Hippocampal formation (tissue), 2 donors: ENCODE measurements at places on chromosomes 1 and 21.

DNA sequence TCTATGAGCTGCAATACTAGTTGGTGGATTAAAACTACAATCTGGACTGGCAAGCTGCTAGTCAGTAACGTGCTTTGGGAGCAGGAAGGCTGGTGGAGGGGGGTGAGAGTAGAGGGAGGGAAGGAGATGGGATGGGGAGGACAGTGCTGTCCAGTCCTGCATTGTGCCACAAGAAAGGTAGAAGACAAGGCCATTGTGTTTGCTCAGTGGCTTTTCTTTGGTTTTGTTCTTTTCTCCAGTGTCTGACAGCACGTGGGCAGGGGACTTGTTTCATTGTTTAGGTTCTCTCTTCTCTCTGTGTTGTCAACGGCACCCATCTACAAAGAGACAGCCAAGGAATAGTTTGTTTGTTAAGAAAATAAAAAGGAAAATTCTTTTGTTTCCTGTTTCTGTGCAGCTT lies 362.8 kb upstream of the PLXNA2 start:
- no peak for DNase-seq

DNA sequence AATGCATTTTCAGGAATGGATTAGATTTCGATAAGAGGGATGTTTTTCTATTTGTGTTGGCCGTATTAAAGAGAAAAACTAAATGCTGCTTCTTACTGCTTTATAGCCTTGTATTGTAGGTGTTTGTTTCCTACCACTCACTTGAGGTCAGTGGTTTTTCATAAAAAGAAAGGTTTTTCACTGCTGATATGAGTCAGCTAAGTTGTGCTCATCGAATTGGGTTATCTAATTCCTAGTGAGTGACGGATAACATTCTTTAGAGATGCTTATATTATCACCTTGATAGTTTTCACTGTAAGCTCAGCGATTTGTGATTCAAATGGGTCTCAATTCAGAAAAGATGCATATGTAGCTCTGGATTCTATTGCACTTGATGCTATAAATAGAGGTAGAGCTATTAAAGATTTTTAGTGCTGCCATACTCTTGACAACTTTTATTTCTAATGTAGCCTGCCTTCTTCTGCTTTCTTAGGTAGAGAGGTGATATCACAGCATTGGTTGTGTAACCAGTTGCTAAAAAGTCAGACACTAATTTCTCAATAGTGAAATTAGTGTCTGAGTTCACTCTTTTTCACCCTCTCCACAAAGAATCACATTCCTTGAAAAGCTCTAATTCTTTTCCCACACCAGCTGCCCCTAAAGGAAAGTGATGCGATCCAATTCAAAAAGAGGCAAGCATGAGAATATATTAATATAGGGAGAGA lies 180.0 kb downstream of the RASAL2 start:
- no peak for DNase-seq

GRCh38 chr21:43323244-43324005 lies 103.5 kb downstream of the SIK1 start:
- peak; percentile 79 for DNase-seq

- DNase-seq: no peak
Observed at GRCh38 chr1:245751116-245751515, 596.3 kb downstream of the KIF26B start.

DNA sequence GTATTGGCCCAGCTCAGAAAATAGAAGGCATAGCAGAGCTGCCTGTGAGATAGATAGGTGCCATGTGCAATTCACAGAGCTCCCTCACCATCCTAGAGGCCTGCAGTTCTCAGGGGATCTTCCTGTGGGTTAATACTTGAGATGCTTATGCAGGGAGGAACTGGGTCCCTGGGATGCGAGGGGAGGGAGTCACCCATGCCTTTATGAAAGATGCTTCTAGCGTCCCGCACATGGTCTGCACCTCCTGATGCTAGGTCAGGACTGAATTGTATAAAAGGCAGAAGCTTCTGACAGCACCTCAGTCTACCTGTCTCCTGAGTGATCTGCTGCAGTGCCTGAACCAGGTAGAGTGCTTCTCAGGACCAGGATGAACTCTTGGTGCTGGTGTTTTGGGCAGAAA lies at the start of gene LCE5A:
LCE5A (plus strand) TSS at position 301 of the 400 bp plus-strand sequence. CDS start 732 bp downstream, outside the sequence.
- DNase-seq: no peak

DNA sequence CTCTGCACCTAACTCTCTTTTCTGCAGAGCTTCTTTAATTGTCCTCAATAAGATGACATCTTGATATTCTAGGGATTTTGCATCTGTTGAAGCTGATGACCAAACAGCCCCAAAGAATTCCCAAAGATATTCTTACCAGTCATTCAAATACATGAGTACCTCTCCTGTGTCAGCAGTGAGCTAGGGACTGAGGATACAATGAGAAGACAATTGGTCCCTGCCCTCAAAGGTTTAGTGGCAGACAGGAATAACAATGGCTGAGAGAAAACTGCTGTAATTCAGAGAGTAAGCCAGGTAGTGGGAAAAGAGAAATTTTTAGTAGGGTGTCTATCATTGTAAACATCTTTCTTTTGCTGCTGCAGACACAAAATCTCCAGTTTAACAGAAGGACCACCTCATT lies 5.9 kb downstream of the MCOLN3 start:
- no peak for DNase-seq

GRCh38 chr1:235712812-235713211 lies 63.2 kb upstream of the GNG4 start:
- DNase-seq: no peak

- no peak for DNase-seq
Observed at GRCh38 chr1:203178083-203178482, 2.5 kb upstream of the MYBPH start.

- DNase-seq: no peak
Observed at GRCh38 chr1:223258751-223259198, 105.2 kb downstream of the SUSD4 start.

- no peak for DNase-seq
Observed at GRCh38 chr1:51990478-51990965, at the start of gene RAB3B. Gene RAB3B, minus strand, starts transcription at chr1:51990700. Its CDS starts 13,583 bp downstream, at chr1:51977117.

DNA sequence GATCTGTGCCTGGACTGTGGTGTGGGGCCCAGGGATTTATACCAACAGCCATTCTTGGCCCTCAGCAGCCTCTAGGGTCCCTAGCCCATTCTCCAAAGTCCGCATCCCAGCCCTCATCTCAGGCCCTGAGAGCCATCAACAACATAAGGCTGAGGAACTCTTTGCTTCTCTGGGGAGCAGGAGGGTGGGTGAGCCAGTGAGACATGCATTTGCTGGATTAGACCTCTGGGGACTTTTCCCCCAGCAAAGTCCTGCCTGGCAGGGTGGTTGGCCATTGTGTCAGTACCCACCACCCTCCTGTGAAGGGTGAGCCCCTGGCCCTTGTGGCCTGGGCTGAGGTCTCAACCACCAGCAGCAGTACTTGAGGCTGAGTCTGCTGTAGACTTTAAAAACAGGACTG lies 24.2 kb upstream of the FAM20B start:
- no peak for DNase-seq

- no peak for DNase-seq
Observed at GRCh38 chr1:230157420-230158390, 90.7 kb downstream of the GALNT2 start.

DNA sequence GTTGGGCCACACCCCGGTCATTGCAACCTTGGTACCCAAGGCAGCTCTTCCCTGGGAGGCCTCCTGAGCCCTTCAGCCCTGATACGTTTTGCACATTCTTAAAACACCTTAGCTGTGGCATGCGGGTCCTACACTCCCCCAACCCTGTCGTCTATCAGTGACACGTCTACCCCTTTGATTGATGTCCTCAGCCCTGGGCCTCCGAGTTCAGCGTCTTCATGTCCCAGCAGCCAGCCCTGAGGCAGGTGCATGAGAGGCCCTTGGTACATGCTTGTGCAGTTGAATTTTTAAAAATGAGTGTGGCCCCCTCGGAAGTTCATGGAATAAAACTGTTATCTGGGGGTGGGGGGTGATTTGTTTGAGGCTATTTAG lies 38.9 kb upstream of the ADARB1 start:
- DNase-seq: no peak

DNA sequence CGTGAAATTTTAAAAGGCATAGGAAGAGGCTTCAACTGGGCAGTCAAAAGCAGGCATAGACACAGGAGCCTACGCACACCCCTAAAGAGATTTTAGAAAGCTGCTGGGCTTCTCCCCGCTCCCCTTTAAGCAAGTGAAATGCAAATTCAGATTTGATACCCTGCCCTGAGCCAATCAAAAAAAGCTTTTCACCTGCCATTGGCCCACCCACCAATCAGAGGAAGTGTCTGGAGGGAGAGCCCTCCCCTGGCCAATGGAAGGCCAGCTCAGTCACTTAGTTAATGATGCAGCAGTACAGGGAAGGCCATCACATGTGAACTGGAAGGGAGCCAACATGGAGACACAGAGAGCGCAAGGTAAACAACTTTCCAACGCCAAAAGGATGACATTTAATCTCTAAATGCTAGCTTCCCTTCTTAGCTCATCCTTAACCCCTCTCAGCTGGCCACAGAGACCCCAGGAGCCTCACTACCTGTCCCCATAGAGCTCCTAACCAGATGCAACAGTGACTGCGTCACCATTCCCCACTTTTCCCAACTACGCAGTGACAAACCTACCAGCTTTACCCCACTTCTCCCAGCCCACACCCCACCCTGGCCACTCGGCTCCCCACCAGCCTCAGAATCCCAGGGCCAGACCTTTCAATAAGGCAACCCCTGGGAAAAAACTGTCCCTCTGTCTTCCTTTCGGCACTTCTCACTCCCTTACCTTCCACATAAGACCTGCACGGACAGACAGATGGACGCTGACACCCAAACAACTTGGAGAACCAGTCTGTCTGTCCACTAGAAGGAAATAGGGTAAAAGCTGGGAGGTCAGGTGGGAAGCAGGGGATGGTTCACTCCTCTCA lies 71.0 kb downstream of the CD46 start:
- peak; percentile 97 for DNase-seq

- no peak for DNase-seq
Observed at GRCh38 chr1:238916828-238917227, 469.5 kb upstream of the CHRM3 start.

DNA sequence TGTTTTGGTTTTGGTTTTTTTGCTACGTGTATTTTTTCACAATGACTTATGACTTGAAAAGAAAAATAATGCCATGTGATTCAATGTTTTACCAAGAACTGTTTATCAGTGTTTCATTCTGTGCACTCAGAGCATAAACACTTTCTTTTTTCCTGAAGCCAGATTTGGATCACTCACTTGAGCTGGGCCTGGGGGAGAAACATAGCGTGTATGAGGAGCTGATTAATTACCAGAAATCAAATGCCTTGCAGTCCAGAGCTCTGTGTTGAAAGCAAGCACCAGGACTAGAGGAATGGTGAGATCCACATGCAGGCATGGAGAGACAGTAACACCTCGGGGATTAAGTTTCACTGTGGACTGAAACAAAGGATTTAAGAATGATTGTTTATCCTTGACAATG lies 642.1 kb upstream of the ADGRL2 start:
- DNase-seq: no peak

- DNase-seq: no peak
Observed at GRCh38 chr1:112818990-112819689, 104.0 kb upstream of the PPM1J start.

DNA sequence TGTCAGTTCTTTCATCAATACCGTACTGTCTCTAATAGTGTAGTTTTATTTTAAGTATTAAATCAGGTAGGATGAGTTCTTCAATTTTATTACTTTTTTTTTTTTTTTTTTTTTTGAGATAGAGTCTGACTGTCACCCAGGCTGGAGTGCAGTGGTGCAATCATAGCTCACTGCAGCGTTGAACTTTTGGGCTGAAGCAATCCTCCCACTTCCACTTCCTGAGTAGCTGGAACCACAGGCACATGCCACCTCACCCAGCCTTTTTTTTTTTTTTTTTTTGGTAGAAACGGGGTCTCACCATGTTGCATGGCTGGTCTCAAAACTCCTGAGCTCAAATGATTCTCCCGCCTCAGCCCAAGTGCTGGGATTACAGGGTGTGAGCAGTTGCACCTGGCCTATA lies 44.3 kb downstream of the INAVA start:
- DNase-seq: no peak

- DNase-seq: no peak
Observed at GRCh38 chr1:157562515-157562914, 10.2 kb upstream of the FCRL5 start.

- DNase-seq: no peak
Observed at GRCh38 chr1:8854240-8854639, 24.2 kb downstream of the ENO1 start.

GRCh38 chr1:35691571-35692220 lies 27.0 kb downstream of the C1orf216 start:
- no peak for DNase-seq

DNA sequence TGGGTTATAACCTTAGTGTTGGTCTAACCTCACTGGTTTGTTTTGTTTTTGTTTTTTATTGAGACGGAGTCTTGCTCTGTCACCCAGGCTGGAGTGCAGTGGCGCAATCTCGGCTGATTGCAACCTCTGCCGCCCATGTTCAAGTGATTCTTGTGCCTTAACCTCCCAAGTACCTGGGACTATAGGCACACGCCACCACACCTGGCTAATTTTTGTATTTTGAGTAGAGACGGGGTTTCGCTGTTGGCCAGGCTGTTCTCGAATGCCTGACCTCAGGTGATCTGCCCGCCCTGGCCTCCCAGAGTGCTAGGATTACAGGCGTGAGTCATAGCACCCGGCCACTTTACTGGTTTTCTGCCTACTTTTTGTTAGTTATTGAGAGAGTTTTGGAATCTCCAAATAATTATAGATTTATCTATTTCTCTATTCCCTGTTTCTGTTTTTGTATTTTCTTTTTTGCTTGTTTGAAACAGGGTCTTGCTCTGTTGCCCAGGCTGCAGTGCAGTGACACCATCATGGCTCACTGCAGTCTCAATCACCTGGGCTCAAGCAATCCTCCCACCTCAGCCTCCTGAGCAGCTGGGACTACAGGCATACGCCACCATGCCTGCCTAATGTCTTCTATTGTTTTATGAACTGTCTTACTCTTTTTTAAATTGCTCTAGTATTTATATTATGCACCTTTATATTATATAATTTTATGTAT lies 21.4 kb downstream of the SMG7 start:
- DNase-seq: no peak

DNA sequence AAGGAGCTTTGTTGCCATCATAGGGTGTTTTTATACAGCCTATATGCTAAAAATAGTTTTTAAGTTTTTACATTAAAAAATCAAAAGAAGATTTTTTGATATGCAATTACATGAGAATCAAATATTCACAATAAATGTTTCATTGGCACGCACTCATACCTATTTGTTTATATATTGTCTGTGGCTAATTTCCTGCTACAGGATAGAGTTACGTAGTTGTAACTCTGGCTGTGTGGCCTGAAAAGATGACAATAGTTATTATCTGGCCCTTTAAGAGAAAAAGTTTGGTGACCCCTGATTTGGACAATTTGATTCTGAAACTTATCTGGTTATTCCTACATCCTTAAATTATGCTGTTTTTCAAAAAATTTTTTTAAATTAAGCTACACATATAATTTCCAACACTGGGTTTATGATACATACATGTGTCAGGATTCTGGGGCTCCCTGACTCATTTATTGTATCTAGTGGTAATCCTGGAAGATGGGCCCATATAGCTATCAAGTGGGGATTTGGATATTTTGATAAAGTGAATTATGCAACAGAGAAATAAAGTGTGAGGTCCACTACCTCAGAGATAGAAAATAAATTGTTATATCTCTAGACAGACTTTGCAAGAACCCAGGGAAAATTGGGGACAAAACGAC lies 370.2 kb upstream of the LYPLAL1 start:
- DNase-seq: no peak
